Activated CD4-positive, CD25-positive, alpha-beta regulatory T cell treated with anti-CD3 and anti-CD28 coated beads, Interleukin-2, amount 50 U/mL, for 24 hours (primary cell): ENCODE measurements at places on chromosomes 6 and 20.

- no peak for ATAC-seq
Measured at GRCh38 chr6:71332012-71332411, 43.4 kb downstream of the OGFRL1 start.

DNA sequence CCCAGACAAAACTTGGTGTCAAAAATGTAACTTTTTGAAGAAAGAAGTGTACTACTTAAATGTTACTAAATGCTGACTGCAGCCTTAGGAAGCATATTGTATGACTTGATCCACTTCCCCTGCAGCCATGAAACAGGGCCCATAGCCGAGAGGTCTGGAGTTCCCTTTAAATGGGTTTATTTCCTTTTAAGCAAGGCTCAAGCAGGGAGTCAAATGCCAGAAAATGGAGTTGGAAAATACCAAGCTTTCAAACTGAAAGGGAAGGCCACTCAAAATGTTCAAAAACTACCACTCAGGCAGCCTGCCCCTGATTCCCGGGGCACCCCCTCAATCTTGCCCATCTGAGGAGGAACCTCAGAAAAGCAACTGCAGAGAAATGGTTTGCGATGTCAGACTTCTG is 43.3 kb downstream of the SLC22A23 start:
- ATAC-seq, result no peak

GRCh38 chr6:3278691-3279090 is 19.9 kb downstream of the PSMG4 start:
- ATAC-seq, result no peak

GRCh38 chr6:145135702-145136101 is 599.6 kb downstream of the EPM2A start:
- no peak for ATAC-seq

DNA sequence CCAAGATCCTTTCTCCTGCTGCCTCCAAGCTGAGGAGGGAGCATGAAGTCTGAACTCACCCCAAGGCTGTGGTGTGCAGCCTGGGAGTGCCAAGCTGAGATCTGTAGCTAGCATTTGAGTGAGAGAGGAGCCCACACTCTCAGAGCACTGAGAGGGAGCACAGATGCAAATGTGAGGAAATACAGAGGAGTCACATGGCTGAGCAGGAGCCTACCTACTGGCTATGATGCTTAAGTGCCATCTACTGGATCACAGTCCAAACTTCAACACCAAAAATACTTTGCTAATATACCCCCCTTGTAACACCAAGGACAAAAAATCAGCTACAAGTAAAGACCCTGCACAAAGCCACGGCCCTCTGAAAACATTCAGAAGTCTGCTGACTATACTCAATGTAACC is 94.4 kb upstream of the IMPG1 start:
- no peak for ATAC-seq

GRCh38 chr6:72793641-72794395 is 172.0 kb downstream of the KCNQ5 start:
- no peak for ATAC-seq

DNA sequence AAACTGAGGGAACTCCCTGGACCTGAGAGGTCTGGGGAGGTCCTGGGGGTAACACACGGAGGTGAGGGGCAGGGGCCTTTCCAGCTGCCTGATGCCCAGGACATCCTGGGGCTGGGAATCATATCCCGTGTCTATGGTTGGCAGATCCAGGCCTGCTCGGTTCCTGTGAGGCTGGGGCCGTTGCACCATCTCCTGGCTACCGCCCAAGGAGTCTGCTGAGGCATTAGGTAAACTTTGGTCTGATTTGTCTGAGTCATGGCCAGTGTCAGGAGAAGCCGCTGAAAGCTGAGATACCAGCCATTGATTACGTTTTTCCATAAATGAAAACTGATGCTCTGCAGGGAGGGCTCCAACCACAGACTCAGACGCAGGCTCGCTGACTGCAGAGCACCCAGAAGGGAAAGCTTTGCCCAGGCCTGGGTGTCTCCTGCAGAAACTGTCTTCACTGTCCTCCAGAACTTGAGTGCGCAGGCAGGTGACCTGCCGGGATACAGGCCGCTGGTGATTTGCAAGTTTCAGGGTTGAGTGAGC is 14.2 kb downstream of the TRAF3IP2 start:
- no peak for ATAC-seq

- no peak for ATAC-seq
Measured at GRCh38 chr6:34967461-34967860, 78.4 kb downstream of the ANKS1A start.

DNA sequence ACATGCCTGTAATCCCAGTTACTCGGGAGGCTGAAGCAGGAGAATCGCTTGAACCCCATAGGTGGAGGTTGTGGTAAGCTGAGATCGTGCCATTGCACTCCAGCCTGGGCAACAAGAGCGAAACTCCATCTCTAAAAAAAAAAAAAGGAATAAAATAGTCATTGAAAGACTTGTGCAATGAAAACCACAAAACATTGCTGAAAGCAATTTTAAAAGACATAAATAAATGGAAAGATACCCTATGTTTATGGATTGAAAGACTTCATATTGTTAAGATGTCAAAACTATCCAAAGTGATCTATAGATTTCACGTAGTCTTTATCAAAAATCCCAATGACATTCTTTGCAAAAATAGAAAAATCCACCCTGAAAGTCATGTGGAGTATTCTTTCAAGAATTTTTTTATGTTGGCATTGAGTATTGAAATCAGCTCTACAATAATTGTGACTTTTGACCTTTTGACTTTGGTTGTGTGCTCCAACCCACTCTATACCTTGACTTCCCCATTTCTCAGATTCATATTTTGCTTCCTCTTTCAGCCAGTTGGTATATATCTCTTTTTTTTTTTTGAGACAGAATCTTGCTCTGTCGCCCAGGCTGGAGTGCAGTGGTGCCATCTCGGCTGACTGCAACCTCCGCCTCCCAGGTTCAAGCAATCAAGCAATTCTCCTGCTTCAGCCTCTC is 45.5 kb upstream of the SLC23A2 start:
- ATAC-seq, result no peak

- ATAC-seq, result no peak
Measured at GRCh38 chr20:16485401-16485800, 87.8 kb downstream of the KIF16B start.

DNA sequence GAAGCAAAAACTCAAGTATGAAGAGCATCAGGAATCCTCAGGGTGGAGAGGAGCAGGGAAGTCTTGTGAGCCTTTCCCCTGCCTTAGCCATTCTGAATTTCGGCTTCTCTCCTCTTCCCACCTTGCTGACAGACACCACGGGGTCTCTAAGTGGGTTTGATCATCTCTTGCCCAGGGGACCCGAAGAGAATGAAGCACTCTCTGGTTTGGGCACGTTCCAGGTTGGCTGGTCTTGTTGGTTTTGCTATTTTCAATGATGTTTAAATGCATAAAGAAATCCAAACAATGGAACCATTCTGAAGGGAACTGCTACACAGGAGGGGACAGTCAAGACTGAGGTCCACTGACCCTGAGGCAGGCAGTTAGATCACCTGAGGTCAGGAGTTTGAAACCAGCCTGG is 131.7 kb downstream of the PXDC1 start:
- no peak for ATAC-seq

GRCh38 chr6:119129968-119130484 is 51.6 kb upstream of the FAM184A start:
- ATAC-seq, result no peak

DNA sequence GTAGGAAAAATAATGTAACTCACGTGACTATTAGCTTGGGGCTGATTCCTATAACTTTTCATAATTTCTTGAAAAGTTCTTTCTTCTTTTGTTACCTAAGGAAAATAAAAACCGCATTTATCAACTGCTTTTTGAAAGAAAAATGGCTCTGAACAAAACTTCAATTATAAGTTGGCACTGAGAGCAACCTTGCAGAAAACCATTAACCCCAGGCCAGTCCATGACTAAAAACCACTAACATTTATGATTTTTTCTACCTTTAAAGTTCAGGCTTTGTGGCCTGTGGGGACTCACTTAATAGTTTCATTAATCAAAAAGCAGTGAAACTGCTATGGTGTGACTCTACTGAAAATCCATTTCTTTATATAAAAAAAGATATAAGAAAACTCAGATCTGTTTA is 69.1 kb upstream of the SAMHD1 start:
- no peak for ATAC-seq

GRCh38 chr20:57612436-57612835 is 7.8 kb downstream of the ZBP1 start:
- ATAC-seq, result no peak

- ATAC-seq, result no peak
Measured at GRCh38 chr6:107106165-107106564, 9.2 kb downstream of the BEND3 start.

- peak; percentile 91 for ATAC-seq
Measured at GRCh38 chr6:37705239-37706051, 7.8 kb upstream of the MDGA1 start.

GRCh38 chr6:151430886-151431285 is 21.0 kb downstream of the RMND1 start:
- no peak for ATAC-seq

DNA sequence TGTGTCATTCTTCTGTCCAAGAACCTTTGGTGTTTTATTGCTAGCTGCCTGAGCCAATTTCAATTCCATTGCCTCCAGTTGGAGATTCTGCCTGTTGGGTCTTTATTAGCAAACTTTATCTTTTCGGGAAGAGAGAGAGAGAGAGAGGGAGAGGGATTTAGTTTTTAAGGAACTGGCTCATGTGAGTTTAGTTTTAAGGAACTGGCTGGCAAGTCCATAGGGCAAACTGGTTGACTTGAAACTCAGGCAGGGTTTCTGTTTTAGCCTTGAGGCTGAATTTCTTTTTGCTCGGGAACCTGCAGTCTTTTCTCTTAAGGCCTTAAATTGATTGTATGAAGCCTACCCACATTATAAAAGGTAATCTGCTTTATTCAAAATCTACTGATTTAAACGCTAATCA is 23.0 kb downstream of the BCKDHB start:
- no peak for ATAC-seq

GRCh38 chr6:19632786-19633185 is 204.4 kb upstream of the ID4 start:
- no peak for ATAC-seq

DNA sequence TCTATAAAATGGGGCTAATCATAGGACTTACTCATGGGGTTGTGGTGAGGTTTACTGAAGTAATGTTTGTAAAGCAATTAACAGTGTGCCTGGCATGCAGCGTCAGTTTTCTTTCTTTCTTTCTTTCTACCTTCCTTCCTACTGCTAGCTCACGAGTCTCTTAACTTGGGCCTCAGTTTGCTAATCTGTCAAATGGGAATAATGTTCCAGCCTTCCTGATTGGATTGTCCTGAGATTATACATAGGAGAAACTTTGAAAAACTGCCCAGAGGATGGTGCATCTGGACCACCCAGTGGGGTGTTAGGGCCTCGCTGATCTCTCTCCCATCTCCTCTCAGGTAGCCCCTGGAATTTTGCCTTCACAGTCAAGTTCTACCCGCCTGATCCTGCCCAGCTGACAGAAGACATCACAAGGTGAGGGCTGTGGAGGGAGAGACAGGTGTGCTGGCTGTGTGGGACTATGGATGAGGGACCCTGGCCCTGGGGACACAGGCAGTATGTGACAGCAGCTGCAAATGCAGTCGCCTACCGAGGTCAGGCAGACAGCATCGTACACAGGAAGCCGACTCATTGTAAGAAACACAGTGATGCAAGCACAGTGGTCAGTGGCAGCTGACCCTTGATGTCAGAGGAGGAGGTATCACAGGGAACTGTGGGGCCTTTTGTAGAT is 27.5 kb downstream of the EPB41L1 start:
- no peak for ATAC-seq
